CD4-positive, alpha-beta T cell (primary cell): ENCODE measurements at places on chromosomes 1 and 21. TPM values are rescaled to one million over a fixed set of nuclear protein-coding genes. Genes with fewer than 3 reads are reported as not detected.

- H3K4me3 ChIP-seq = no peak overlapping the region
- H3K36me3 ChIP-seq = no peaks in the 10 kb centered on the region
- no peaks in the 10 kb centered on the region for H3K4me1 ChIP-seq
- no peak overlapping the region for H3K27ac ChIP-seq
- DNase-seq = no peak
These were observed 84.6 kb downstream of the MATN1 start for GRCh38 chr1:30638811-30639210.

GRCh38 chr1:6795661-6796060 lies 10.4 kb downstream of the CAMTA1 start:
- peaks cover 1% of the 10 kb centered on the region for H3K36me3 ChIP-seq
- H3K4me3 ChIP-seq = no peak overlapping the region
- DNase-seq = no peak
- H3K4me1 ChIP-seq = no peaks in the 10 kb centered on the region
- no peaks in the 10 kb centered on the region for H3K27me3 ChIP-seq

DNA sequence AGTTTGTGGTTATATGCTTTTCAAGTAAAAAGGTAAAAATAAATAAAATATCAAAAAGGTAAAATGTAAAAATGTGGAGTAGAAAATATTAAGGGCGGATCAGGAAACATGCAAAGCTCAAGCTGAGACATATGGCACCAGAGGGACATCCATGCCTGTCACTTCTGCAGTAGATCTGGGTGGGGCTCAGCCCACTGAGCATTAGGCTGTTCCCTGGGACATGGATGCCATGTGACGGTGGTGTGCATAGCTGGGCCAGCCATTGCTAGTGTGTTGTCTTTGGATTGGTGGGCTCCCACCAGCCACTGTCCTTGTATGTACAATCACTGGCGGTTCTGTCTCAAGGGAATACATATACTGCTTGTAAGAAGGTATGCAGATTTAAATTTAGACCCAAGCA lies 3.0 kb downstream of the TTC13 start:
- no peak overlapping the region for H3K4me3 ChIP-seq
- H3K27ac ChIP-seq = no peak overlapping the region
- no peaks in the 10 kb centered on the region for H3K27me3 ChIP-seq
- no peak for DNase-seq

DNA sequence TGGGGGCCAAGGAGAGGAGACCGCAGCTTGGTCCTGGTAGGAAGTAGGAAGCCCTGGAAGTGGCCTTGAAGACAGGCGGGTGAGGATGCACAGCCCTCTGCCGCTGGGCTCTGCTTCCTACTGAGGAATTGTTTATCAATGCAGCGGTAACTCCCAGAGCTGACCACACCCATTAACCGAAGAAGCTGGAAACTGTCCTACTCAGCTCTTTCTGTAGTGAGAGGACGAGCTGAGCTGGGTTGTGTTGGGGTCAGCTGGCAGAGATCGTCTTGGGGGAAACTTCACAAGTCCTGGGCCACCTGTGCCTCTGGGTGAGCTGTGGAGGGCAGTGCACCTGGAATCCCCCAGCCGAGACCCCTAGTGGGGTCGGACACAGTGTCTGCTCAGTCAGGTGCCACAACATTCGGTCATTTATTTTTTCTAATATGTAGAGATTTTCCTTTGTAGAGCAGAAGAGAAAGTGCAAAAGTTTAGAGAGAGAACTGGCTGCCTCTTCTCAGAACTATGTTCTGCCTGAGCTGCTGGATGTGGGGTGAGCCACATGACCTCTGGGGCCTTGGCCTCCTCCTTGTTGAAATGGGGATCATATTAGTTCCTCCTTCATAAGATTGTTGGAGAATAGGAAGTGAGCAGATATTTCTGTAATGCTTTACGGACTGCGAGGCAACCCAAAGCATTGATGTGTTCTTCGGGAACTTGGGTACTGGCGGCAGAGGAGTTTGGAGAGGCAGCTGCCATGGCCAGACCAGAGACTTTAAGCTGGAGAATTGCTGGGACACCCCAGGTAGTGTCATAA lies 3.6 kb downstream of the NECAP2 start:
- H3K4me3 ChIP-seq = no peak overlapping the region
- no peak for DNase-seq
- H3K27me3 ChIP-seq = no peaks in the 10 kb centered on the region
- peaks cover 71% of the 10 kb centered on the region for H3K36me3 ChIP-seq
- no peak overlapping the region for H3K27ac ChIP-seq

Gene PLA2G2C
- total RNA-seq = not detected

Gene MDM4
- 266 TPM for total RNA-seq

Gene THEM5
- not detected for total RNA-seq

Gene GBP4
- total RNA-seq = 11.3 TPM

Gene B3GALNT2
- 4.0 TPM for total RNA-seq
